Stimulated activated CD4-positive, alpha-beta T cell treated with anti-CD3 and anti-CD28 coated beads, Interleukin-1b, Interleukin-23, amount 100 ng/mL, for 4 hours (primary cell): ENCODE measurements at places on chromosomes 1 and 21.

- DNase-seq: no peak
Measured at GRCh38 chr1:47692196-47692595, 254.4 kb downstream of the FOXD2 start.

DNA sequence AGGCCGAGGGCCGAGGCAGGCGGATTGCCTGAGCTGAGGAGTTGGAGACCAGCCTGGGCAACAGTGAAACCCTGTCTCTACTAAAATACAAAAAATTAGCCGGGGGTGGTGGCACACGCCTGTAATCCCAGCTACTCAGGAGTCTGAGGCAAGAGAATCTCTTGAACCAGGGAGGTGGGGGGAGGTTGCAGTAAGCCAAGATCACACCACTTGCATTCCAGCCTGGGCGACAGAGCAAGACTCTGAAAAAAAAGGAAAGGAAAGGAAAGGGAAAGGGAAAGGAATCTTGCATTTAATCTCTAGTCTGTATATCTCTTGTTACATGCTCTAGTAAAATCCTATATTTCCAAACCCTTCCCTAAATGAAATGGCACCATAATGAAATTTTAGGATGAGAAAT, 328.3 kb upstream of the ADGRL2 start:
- no peak for DNase-seq

DNA sequence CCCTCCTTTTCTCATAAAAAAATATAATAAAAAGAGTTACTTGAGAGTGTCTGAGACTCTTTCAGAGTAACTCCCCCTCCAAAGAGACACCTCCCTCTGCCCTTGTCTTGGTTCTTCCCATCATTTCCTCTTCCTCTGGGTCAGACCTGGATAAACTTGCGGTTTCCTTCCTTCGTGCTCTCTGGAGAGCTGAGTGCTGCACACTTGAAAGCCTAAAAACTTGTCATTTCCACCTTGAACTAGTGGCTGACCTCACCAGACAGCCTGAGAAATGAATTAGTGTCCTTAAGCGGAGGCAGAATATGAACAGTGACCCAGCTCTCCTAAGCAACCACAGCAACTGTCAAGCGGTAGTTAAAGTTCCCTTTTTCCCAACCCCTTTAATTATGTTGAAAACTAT, 88.4 kb upstream of the PROX1 start:
- no peak for DNase-seq

- no peak for DNase-seq
Measured at GRCh38 chr1:112704391-112704933, 2.5 kb downstream of the RHOC start.

DNA sequence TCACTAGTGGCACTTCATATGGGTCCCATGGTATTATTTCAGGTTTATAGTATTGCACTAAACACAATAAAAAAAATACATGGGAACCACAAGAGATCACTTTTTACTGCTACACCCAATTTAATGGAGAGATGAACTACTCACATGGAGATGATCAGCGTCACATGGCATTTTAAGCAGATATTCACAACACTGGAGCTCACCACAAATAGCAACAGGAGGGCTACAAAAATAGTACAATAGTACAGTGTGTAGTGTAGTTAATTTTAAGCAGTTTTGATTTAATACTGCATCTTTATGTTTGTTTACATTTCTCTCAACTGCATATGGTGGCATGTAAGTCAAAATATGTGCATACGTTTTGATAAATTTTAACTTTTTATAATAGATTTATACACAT, 31.0 kb downstream of the SNX7 start:
- DNase-seq: no peak

DNA sequence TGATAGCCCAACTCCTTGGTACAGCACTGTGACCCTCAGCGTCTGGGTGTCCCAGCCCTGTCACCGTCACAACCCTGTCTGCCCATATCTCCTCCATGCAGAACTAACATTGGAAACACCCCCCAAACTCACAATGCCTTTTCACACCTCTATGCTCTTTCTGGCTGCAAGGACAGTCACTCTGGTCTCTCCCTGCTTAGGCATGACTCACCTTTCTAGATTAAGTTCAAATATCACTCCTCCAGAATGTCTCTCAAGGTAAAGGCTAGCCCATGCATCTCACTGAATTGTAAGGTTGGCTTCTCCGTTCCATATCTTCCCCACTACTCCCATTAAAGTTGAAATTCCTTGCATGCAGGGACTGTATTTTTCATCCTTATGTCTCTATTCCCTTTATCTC, 17.0 kb upstream of the CAPN8 start:
- no peak for DNase-seq

DNA sequence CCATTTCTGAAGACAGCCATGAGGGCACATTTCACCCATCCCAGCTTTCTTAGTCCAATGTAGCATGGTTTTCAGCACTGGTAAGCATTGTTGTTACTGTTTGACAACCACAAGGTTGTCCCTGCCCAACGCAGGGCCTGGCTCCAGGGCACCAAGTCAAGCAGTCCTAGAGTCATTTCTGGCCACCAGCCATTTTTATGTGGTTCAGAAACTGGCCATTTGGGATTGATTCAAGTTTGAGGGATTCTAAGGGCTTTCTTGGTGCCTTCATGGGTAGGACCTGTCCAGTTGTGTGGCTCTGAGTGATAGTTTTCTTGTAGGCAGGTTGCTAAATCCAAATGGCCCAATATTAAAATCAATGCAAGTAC, 535.4 kb upstream of the USP24 start:
- no peak for DNase-seq

- DNase-seq: no peak
Measured at GRCh38 chr1:95122151-95122697, 5.1 kb downstream of the TLCD4 start.

DNA sequence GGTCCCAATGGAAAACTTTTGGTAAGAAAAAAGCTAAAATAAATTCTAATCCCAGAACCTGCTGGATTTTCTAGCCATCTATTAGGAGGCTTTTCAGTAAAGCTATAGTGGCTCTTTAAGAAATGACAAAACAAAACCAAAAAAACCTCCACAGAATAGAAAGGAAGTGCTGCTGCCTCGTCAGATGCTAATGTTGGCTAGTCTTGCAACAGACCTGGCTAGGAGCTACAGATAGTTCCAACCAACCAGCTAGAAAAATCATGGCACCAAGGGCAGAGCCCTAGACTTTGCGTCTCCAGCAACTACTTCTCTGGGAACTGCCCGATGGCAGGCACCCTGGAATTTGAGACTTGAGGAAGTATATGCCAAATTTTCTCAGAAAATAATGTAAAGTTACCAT, 7.6 kb downstream of the CD101 start:
- DNase-seq: no peak

GRCh38 chr1:109821831-109822745, 58.4 kb upstream of the EPS8L3 start:
- no peak for DNase-seq

- no peak for DNase-seq
Measured at GRCh38 chr1:150060260-150060659, 7.3 kb upstream of the VPS45 start.

GRCh38 chr1:19988267-19989006, 9.0 kb upstream of the PLA2G2A start:
- DNase-seq: no peak

DNA sequence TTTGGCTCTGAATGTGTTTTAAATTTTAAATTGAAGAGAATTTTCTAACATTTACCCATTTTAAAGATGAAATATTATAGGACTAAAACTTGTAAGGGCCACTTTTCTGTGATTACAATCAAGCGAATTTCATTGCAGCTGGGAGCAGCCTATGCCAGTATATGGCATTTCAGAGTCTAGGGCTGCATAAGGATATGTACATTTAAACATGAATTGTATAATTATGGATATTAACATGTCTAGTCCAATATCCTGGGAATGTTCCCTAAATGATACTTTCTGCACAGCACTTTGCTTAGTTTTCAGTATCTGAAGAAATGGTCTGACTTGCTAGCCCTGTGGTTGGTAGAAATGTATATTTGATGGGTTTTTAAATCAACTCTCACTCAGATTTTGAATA, 8.4 kb downstream of the KCNJ15 start:
- no peak for DNase-seq

DNA sequence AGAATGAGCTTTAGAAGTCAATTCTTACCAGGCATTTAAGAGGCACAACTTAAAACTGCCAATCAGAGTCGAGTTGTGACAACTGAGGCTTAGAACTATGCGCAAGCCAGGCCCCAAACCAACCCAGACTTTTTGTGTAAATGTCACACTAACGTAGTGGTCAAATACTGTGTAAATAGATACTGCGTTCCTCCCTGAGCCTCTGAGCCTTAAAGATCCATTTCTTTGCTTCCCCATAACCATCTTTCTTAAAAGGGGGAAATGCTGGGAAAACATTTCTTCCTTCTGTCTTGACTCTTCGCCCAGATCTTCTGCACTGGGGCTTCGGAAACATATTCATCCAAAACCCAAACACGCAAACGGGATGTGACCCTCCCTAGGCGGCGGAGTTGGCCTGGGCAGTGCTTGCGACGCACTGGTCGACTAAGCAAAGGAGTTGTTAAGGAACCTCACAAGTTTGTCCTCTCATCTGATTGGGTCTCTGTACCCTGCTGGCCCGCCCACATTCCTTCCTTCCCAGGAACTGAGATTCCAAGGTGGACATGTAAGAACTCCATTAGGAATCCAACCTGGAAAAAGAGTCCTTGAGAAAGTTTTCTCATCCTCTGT, 2.6 kb downstream of the ADAMTS5 start:
- no peak for DNase-seq

DNA sequence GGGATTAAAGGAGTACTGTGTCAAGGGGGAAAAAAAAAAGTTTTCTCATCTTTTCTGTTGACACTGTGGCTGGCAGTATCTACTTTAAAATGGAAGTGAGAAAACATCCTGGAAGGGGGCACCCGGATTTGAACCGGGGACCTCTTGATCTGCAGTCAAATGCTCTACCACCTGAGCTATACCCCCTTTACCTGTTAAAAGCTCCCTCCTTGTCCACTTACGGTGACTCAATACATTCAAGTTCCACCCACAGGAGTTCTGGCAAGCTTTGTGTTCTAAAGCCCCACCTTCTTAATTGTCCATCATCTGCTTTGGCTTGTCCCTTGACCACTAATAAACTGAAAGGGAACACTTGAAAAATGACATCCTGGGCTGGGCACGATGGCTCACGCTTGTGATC, 68.2 kb downstream of the FNBP1L start:
- no peak for DNase-seq

DNA sequence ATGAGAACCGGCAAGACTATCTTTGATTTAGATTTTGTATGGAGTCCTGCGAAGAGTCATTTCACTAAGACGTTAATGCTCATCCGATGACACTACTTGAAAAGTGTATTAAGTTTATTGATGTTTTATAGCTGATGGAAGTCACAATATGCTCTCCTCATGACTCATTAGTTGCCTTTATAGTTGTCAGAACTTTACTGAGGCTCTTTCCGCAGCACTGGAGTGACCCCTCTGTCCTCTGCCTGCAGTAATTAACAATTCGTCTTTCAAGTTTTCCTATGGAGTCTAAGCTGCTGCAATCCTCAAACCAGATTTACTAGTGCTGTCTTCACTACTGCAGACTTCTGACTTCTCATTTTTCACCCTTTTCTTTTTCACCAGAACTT, 853 bp downstream of the USP16 start:
- no peak for DNase-seq

GRCh38 chr1:196951711-196952394, 8.3 kb downstream of the CFHR2 start:
- no peak for DNase-seq

DNA sequence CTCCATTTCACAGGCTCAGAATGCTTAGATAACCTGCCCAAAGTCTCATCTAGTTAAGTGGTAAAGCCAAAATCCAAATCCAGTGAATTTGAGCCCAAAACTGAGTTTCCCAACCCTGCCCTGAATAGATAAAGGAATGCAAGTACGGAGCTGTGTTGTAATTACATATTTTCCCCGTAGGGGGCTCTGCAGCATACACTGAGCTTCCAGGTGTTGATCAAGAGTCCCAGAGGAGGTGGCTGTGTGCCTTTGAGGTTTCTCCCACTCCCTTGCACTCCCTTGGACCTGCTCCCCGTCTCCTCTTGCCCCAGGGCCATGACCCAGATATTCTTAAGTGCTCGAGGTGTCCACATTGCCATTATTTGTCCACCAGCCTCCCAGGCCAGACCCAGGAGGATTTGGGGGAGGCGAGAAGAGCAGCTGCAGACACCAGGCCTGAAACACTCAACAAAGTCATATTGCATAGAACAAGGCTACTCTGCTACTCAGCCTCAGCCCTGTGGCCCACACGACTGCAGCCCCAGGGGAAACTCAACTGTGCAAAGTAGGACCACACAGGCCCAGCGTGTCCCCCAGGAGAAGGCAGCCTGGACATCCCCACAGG, 18.4 kb upstream of the LY9 start:
- peak; percentile 32 for DNase-seq

GRCh38 chr1:240341365-240342250, 249.9 kb downstream of the FMN2 start:
- DNase-seq: no peak

DNA sequence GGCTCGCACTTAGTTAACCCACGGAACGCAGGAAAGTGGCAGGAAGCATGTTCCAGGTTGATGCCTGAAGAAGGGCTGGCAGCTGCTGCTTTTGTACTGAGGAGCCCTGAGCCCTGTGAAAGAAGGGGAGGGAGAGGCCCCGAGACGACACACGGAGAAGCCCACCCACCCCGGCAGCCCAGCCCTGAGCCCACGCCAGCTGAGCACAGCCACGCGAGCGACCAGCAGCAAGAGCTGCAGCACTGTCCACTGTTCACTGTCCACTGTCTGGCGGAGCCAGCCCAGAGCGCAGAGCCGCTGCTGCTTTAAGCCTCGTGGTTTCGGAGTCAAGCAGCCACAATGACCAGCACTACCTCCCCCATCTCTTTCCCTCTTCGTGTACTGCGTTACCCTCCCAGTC, 5.3 kb downstream of the LRRC47 start:
- no peak for DNase-seq

- DNase-seq: no peak
Measured at GRCh38 chr1:12186679-12186985, 19.8 kb downstream of the TNFRSF1B start.

DNA sequence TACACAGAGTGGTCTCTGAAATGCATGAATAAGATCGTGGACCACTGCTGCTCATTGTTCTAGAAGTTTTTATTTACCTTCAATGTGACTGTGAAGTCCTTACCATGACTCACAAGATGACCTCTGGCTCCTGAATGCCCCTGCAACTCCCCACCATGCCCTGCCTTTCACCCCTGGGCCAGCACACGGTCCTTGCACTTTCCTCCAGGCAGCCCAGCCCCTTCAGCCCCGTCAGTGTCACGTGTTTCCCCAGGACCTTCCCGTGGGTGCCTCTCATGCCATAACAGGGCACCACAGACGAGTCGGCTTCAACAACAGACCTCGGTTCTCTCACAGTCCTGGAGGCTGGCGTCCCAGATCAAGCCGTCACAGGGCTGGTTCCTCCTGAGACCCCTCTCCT, 62.1 kb downstream of the B3GALT5 start:
- no peak for DNase-seq

DNA sequence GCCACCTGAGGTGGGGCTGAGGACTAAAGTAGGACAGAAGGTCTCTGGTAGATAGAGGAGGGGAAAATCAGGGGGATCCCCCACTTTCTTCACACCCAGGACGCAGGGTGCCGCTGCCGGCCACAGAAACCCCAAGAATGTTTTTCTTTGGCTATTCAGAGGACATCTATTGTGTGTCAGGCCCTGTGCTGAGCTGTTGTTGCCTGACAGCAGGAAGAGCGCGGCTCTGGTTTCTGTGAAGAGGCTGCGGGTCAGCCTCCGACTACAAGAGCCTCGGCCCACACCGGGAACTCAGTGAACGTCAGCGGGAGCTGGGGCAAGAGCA, 407 bp upstream of the PIGV start:
- DNase-seq: peak; percentile 44
